Esophagus squamous epithelium (tissue), 5 donors: ENCODE measurements at places on chromosomes 7 and 10.

DNA sequence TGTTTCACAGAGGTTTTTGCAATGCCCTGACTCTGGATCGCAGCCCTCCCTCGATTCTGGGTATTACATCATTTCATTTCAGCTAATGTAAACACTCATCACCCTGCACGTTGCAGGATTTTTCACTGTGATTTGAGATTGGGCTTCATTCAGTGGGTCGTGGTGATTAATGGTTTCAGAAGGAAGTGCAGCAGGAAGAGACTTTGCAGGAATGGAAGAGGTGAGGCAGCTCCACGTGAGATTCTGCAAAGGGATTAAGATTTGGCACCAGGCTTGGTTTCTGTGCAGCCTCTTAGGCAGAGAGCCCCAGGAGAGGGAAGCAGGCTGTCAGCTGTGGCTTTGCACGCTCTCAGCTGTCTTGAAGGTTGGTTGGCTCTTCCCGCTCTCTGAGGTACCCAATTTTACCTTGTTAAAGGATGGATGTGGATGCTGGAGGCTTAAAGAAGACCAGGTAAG lies 95.2 kb downstream of the PLCE1 start:
- no peak for DNase-seq

GRCh38 chr7:23337374-23337773 lies 38.2 kb downstream of the MALSU1 start:
- no peak for DNase-seq

DNA sequence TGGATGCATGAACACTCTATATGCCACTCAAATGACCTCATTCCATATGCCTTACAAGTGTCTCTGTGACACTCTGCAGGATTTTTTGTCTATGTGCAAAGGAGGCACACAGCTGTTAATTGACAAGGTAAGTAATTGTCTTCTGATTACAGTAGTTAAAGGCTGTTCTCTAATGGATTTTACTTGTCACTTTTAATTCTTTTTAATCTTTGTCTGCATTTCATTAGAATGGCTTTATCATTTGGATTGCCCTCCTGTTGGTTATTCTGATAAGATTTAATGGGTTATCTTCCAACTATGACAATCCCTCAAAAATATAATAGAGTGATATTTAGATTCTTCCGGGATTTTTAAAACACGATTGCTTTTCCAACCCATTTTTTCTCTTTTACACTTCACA lies 290.0 kb upstream of the TEX47 start:
- DNase-seq, result no peak

DNA sequence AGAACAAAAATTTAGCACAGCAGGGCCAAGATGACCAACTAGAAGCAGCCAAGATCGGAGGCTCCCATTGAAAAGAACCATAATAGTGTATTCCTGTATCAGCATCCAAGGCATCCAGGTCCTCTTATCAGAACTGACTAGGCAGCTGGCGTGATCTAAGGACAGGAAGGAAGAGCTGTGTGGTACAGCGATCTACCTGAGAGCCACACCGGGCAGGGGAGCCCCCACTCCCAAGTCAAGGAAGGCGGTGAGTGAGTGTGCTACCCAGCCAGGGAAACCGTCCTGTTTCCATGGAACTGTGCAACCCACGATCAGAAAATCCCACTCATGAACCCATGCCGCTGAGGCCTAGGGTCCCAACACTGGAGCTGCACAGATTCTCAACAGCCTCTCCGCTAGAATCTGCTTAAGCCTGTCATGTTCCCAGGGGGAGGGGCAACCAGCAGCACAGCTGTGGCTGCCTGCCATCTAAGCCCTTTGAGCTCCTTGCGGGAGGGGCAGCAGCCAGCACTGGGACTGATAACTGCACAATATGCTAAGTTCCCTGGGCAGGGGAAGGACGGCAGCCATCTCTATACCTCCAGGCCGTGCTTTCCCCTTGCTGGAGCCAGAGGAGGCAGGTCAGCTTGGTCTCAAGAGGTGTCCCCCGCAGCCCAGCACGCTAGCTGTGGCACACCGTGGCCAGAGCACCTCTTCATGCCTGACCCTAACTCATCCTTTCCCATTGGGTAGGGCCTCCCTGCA lies 213.0 kb upstream of the SMIM30 start:
- no peak for DNase-seq

DNA sequence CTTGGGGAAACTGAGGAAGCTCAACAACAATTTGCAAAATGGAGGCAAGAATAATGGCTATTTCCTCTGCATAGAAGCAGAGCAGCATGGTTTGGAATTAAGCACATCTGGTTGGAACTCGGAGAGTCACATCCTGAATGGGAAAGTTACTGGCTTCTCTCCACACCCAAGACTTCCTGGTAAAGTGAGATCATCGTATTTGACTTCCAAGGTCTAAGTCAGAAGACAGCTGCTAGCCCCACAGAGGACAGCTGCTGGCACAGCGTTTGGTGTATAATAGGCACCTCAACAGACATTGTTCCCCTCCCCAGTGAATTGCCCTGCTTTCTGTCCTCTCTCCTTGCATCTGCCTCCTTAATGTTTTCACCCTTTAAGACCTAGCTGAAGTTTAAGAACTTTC lies 37.0 kb upstream of the NRF1 start:
- no peak for DNase-seq

- DNase-seq, result no peak
Observed at GRCh38 chr10:91552274-91553095, 80.4 kb downstream of the PPP1R3C start.

DNA sequence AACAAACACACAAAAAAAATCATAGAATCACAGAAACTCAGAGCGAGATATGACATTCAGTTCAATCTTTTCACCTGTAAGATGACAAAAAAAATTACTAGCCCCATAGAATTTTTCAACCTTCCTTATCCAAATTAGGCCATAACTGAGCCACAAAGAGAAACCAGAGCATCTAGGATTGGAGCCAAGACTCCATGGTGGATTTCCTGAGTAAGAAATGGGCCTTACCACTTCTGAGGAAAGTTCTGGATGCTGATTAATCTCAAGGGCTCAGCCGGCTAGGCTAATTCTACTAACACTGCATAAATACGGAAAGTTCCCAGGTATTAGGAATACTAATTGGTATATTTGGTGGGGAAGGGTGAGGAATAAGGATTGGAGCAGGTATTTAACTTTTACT lies 16.8 kb downstream of the LIPM start:
- DNase-seq, result no peak

- DNase-seq, result no peak
Observed at GRCh38 chr10:69119896-69120295, 4.1 kb upstream of the VPS26A start.

DNA sequence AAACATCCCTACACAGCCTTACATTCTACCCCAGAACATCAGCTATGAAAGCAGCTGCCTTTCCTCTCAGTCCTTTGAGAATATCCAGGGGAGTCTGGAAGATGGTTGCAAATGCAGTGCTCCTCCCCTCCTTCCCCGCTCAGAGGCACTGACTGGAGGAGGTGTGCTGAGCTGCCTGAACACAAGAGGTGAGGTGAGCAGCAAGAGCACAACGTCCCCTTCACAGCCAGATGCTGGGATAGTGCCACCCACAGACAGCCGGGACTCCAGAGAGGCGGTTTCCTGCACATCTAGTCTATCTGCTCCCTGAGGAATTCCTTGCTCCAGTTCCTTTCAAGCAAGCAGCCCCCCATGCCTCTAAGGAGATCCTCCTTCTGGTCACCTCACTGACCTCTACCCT lies 74.2 kb downstream of the EZH2 start:
- DNase-seq, result no peak

- no peak for DNase-seq
Observed at GRCh38 chr7:77181015-77181595, 18.5 kb downstream of the FGL2 start.

- DNase-seq, result no peak
Observed at GRCh38 chr7:151484971-151485707, 34.6 kb downstream of the RHEB start.

DNA sequence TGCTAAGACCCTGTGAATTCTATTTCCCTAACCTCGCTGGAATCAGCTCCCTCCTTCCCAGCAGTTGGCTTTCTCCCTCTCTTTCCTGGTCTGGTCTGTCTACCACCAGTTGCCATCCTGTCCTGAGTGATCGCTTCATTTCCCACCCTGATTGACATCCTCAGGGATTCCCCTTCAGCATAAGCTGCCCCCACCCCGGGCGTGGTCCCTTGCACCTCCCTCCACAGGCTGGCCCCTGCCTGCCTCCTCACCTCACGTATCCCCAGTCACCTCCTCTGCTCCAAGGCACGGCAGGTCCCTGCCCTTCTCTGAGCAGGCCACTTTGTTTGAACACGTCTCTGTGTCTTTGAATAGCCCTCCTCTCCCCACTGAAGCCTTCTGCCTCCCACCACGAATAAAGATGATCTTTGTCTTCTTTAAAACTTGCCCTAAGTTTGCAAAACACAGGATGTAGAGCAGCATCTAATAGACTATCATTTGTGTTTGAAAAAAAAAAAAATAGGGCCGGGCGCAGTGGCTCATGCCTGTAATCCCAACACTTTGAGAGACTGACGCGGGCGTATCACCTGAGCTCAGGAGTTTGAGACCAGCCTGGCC lies 233.5 kb downstream of the CUX1 start:
- DNase-seq, result no peak

- DNase-seq, result no peak
Observed at GRCh38 chr10:116470071-116470470, 42.4 kb downstream of the PNLIPRP3 start.

DNA sequence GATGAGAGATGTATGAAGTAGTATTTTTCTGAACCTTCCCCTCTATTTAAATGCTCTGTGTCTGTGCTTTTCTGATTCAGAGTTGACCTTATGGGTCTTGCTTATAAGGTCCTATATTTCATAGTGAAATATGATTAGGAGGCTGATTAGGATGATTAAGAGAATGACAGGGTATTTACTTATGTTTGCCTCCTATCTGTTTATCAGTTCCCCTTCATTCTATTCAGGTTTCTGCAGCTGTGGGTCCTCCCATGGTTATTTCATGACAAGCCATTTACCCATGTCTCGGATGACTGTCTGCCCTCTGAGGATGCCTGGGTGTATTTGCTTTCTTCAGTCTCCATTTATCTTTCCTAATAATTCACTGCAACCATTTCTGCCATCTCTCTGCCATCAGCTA lies 16.9 kb downstream of the RPA3 start:
- no peak for DNase-seq

DNA sequence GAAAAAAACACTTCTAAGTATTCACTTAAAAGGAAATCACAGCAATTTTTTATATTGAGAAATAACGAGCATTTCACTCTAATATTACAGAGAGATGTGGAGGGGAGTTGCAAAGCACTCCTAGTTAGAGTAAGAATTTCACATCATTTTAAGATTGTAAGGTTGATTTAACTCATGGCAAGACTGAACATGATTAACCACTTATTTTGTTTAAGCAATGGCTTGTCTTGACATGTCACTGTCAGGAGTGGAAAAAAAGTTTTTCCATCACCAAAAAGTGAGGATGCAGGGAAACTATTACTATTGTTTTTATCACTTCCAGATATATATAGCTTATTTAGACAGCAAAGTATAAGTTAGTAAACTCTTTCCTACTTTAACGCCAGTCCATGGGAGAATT lies 27.1 kb downstream of the CD36 start:
- DNase-seq, result no peak

DNA sequence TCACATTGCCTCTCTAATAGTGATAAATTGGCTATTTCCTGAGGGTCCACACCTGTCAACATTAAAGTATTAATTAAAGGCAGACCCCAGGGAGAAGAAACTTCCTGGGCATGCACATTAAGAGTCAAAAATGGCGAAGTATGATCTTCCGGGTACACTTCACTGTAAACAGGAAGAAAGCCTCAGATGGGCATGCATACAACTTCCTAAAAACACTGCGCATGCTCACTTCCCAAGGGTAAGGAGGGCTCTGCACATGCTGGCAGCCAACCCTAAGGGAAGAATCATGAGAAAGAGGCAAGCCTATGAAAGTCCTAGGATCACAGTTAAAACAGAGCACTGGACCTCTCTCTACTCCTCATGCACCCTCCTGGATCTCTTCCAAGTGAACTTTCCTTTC lies 80.1 kb upstream of the IMMP2L start:
- DNase-seq, result no peak

DNA sequence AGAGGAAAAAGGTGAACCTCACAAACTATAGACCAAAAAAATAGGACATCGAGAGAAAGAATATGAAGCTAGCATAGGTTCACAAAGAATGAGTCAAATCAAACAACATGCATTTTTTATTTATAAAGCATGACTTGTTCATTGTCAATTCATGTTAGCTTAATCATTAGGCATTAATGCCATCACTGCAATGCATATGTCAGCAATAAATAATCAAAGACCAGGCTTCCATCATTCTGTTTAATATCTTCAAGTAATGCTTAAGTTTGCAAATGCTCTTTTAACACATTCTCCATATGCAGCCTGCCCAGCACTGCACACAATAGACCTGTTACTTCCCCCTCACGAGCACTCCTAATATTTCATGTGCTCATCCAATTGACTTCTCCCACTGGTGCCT lies 8.9 kb upstream of the MAGI2 start:
- DNase-seq, result no peak

DNA sequence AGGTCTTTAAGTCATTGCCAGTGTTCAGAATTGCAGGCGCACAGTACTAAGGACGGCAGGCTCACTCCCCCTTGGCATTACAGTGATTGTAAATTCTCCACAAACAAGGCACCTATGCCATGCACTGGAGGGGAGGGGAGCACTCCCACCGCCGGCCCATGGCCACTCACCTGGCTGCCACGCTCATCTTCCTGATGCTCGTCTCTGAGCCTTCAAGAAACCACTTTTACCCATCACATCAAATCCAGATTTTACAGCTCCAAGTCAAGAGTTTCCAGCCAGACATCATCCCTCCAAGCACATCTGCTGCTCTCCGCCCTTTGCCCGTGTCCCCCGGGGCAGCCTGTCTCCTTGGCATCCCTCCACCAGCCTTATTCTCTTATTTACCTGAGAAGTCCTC lies 350.2 kb upstream of the SHH start:
- no peak for DNase-seq

- DNase-seq, result no peak
Observed at GRCh38 chr7:72101444-72101843, 310.7 kb downstream of the CALN1 start.

GRCh38 chr7:5634107-5634950 lies 147.1 kb downstream of the RNF216 start:
- DNase-seq, result no peak

GRCh38 chr10:114603948-114604347 lies 54.1 kb downstream of the ABLIM1 start:
- DNase-seq, result no peak

GRCh38 chr7:138030679-138031351 lies 28.9 kb upstream of the CREB3L2 start:
- DNase-seq, result no peak

GRCh38 chr7:79332091-79332490 lies 121.4 kb downstream of the MAGI2 start:
- DNase-seq, result no peak

- no peak for DNase-seq
Observed at GRCh38 chr10:73432646-73433537, 469 bp downstream of the MSS51 start.

- no peak for DNase-seq
Observed at GRCh38 chr7:17038160-17038782, 156.5 kb upstream of the AGR3 start.
